Left renal pelvis (tissue), 4 donors: ENCODE measurements at places on chromosomes 13 and 19.

GRCh38 chr13:36981156-36981743, 17.9 kb downstream of the ALG5 start:
- peak; percentile 42 for DNase-seq

DNA sequence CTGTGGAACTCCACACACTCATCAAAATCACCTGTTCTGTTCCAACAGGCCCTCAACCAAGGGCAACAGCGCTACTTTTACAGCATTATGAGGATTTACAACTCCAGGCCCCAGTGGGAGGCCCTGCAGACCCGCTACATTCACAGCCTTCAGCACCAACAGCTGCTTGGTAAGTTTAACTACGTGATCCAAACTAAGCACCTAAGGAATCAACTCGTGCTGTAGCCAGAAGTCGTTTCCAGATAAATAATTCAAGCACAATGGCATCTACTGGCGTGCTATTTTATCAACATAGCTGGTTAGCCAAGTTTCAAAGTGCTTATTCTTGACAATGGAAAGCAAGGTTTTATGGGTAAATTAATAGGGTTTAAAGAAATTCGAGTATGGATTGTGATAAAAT, 5.3 kb downstream of the FAM216B start:
- DNase-seq = no peak

DNA sequence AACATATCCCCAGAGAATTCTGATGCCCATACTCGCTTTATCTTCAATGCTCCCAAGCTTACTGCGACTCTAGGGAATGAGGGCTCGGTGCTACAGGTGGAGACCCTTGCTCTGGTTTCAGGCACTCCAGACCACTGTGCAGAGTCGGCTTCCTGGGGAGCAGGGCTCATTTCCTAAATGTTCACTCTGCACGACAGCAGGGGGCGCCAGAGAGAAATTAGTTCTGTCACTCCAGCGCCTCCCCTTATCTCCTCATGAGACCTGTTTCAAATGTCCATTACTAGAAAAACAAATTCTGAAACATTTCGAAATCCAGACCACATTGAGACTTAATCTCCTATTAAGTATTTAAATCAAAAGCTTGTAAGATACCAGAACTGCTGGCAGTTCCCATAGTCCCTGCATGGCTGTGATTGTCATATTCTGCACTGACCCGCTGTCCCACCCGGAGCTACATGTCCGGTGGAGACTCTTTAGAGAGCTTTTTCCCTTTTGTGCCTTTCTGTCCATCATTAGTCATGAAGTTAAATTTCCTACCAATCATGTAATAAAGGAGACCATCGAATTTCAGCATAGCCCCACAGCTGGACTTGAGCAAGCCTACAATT, 22.4 kb downstream of the EPSTI1 start:
- no peak for DNase-seq

DNA sequence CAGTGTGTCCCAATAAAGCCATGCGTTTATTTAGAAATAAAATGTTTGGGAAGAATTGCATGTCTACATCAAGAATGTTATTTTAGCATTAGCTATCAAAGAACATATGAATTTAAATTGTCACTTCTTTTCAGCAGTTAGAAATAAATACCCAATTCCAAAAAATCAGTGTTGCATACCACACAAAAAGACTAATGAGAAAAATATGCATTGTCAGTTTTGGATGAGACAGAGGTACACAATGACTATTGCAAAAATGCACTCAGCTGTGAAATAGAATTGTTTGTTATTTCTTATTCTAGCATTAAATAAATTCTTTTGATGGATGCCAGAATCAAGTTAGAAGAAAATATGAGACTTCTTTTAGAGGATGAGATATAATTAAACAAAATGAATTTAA, 833.9 kb downstream of the SLITRK1 start:
- DNase-seq = no peak

DNA sequence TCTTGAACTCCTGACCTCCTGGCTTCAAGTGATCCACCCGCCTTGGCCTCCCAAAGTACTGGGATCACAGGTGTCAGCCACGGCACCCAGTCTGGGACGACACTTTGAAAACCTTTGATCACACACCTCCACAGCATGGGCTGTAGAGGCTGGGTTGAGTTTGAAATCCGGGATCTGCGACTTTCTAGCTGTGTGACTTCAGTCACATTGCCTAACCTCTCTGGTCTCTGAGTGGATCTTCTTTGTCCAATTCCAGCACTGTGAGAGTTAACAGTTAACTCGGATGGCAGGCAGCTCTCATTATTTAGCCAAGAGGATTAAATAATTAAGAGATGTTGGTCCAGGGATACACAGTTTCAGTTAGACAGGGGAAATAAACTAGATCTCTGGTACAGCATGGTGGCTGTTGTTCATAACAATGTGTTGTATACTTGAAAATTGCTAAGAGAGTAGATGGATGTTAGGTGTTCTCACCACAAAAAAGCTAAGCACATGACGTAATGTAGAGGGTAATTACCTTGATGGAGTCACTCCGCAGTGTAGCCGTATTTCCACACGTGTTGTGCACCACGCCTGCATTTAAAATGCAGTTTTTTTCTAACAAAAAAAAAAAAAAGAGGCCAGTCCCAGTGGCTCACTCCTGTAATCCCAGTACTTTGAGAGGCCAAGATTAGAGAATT, 1.9 kb downstream of the GALP start:
- DNase-seq = no peak

- no peak for DNase-seq
These were observed 1417.0 kb downstream of the EFNB2 start for GRCh38 chr13:105118426-105118985.

DNA sequence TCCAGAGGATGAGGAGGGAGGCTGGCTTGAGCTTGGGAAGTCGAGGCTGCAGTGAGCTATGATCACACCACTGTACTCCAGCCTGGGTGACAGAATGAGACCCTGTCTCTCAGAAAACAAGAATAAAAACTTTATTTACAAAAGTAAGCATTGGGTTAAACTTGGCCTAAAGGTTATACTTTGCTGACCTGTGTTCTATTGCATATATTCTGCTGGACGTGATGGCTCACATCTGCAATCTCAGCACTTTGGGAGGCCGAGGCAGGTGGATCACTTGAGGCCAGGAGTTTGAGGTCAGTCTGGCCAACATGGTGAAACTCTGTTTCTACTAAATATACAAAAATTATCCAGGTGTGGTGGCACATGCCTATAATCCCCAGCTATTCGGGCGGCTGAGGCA, 6.6 kb upstream of the ARHGEF18 start:
- no peak for DNase-seq

GRCh38 chr19:56834564-56835375, 5.8 kb downstream of the PEG3 start:
- no peak for DNase-seq

- DNase-seq = no peak
These were observed 13.2 kb upstream of the KANK2 start for GRCh38 chr19:11210656-11210928.

DNA sequence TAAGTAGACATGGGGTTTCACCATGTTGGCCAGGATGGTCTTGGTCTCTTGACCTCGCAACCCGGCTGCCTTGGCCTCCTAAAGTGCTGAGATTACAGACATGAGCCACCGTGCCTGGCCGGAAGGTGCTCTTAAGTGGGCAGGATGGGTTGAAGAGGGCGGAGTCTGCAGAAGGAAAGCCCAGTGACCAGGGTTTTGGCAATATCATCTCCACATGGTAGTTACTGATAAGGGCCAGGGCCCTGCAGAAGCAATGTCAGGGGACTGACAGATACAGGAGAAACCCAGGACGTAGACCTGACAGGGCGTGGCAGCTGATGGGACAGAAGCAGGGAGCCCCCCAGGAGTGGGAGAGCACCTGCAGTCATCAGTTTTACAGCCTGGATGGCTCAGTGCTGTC, 45.7 kb upstream of the RNF113B start:
- DNase-seq = no peak
